Hematopoietic multipotent progenitor cell treated with erythropoietin and hydrocortisone succinate and interleukin-3 and kit ligand, for 17 days (in vitro differentiated cells): ENCODE measurements at places on chromosomes 11 and 22.

GRCh38 chr11:122179961-122180834, 64.2 kb upstream of the BLID start:
- DNase-seq = no peak

DNA sequence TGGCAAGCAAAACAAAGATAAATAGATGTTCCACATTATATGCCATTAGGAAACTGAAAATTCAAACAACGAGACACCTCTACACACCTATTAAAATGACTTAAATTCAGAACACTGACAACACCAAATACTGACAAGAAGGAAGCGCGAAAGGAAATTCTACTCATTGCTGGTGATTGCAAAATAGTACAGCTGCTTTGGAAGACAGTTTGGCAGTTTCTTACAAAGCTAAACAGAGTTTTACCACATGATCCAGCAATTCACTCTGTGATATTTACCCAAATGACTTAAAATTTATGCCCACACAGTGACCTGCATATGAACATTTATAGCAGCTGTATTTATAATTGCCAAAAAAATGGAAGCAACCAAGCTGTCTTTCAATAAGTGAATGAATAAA, 232.6 kb downstream of the CASP12 start:
- no peak for DNase-seq

- no peak for DNase-seq
Observed at GRCh38 chr11:22473586-22473985, 135.4 kb downstream of the SLC17A6 start.

DNA sequence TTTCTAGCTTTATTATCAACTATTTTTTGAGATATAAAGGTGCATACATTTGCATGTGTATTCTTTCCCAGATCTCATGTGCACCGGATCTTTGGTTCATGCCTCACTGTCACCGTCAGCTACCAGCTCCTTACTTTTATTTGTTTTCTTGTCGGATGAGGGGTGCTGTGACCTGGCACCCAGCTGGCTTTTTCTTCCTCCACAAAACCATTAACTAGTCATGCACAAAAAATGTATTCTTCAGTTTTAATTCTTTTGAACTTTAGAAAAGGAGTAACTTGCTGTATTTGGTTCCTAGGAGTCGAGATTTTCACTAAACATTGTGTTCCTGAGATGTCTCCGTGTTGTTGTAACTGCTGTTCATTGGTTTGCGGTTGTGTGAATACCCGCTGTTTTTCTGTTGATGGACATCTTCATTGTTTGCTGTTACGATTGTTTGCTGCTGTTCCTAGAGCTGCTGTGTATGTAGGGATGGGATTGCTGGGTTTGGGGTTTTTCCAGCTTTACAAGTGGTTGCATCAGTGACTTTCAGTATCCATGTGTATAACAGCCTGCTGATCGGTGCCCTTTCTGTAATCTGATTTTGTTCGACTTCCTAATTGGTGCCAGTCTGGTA, 39.4 kb downstream of the MOV10L1 start:
- no peak for DNase-seq

- no peak for DNase-seq
Observed at GRCh38 chr22:49774499-49775151, 53.0 kb downstream of the BRD1 start.

GRCh38 chr11:125404157-125404810, 91.8 kb downstream of the FEZ1 start:
- no peak for DNase-seq

DNA sequence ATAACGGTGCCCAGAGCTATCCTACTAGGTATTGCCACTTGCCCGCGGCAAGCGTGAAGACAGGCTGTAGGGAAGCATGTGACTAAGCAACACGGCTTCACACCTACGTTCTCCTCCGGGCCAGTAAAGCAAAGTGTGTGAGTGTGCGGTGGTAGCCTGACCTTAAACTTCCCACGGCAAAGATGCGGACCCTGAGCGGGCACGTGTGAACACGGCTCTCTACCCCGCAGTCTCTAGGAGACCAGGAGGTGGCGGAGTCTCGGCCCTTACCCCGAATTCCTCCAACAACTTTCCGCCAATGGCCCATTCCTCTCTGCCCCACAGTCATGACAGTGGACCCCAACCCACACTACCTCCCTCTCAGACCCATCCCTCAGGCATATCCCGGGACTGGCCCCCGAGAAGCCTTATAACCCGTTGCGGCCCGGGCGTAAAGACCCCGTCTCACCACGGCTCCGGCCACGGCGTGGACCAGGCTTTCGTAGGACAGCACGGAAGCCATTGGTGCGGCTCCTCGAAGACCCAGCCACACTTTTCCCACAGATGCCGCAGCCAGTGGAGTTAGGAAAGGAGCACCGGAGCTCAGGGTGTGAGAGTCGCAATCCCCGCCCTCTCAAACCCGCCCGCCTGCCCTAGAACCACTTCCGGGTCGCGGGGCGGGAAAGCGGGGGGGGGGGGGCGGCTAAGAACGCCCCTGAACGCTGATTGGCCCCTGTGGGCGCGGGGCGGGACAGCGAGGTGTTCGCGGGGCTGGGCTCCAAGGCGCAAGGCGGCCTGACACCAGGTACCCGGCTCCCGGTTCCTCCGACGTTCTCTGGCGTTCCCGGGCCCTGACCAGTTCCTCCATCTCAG, at the start of gene SLC25A17:
SLC25A17 (minus strand) TSS at position 600 of the 852 bp plus-strand sequence; CDS start at position 502, 98 bp downstream.
- peak; percentile 88 for DNase-seq

GRCh38 chr11:128501632-128502549, 85.5 kb downstream of the ETS1 start:
- no peak for DNase-seq

DNA sequence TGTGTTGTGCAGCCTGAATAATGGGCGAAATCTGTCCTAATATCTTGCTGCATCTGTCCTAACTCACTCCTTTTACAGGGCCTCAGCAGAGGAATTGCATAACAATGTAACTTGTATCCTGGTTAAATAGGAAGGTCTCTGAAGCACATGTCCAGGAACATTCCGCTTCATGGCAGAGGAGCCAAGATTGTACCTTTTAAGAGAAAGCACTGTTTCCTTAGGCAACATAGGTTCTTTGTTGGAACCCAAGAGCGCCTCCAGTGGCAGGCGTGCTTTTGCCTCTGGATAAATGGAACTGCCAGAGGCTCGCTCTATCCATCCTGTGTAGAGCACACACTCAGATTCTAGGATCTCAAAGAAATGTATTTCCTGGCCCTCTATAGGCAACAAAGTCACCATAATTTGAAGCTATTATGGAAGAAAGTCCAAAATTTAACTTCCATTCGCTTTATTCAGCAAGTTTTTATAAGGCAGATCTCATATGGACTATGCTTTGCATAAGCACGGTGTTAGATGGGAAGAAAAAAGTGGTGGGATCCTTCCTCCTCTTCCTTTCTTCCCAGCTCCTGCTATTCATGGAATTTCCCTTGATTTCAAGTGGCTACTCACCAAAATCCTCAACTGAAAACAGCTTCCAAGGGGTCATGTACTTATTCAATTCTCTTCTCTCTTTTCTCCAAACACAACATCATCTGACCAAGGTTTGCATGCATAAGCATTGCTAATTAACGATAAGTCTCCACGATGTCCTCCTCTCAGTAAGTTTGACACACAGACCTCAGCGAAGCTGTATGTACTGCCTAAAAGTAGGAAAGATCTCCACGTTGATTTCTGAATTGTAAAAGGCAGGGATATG, at the start of gene BLID:
BLID (minus strand) TSS at position 692 of the 856 bp plus-strand sequence; CDS start at position 399, 293 bp downstream.
- DNase-seq = no peak

DNA sequence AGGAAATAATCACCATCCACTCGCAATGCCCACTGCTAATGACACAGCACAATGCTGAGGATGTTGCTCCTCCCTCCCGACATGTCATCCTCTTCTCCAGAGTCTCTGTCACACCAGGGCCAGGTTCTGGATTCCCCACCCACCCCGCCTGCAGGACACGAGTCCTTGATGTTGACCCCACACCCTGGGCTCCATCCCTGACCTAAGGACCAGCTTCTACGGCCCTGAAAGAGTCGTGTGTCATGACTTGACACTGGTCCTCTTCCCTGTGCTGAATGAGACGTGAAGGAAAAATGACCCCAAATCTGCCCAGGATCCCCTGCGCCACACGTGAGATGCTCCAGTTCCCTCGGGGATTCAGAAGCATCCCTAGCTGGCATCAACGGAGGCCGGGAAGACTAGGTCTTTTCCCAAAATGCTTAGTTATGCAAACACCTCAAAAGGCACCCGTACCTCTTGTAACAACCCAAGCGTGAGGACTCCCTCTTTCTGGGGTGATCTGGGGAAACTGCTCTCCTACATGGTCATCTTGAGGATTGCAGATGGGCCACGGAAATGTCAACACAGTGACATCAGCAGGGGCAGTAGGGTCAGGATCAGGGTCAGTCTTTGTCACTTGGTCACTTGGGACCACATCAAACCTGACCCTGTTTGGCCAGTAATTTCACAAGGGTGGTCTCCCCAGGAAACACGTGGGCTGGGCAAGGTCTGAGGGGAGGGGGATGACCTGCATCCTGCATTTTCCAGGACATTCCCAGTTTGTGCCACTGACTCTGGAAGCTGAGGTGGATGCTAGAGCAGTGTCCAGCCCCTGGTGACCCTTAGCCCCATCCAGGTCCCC, 42.0 kb downstream of the IGLL5 start:
- no peak for DNase-seq

DNA sequence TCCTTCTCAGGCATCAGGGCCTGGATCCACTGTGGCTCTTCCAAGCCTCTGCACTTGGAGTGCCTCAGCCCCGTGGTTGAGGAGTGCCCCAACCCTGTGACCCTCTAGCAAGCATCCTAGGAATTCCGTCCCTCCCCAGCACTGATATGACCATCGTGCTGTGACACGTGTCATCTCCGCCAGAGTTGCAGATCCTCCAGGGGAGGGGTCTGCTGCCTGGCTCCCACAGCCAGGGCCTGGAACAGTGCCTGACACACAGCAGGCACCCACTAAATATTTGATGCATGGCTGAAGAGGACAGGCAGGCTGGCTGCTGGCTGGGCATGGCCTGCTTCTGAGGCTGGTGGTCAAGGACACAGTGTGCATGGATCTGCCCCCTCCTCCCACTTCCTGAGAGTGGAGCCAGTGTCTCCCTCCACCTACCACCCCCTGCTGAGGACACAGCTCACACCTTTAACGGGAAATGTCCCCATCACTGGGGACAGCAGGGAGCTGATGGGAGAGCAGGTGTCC, 1.7 kb upstream of the CD81 start:
- no peak for DNase-seq
